Astrocyte of the cerebellum (primary cell): ENCODE measurements at places on chromosomes 7 and 10.
A peak's percentile ranks its signal among the peaks of the same experiment; 100 is the strongest.

DNA sequence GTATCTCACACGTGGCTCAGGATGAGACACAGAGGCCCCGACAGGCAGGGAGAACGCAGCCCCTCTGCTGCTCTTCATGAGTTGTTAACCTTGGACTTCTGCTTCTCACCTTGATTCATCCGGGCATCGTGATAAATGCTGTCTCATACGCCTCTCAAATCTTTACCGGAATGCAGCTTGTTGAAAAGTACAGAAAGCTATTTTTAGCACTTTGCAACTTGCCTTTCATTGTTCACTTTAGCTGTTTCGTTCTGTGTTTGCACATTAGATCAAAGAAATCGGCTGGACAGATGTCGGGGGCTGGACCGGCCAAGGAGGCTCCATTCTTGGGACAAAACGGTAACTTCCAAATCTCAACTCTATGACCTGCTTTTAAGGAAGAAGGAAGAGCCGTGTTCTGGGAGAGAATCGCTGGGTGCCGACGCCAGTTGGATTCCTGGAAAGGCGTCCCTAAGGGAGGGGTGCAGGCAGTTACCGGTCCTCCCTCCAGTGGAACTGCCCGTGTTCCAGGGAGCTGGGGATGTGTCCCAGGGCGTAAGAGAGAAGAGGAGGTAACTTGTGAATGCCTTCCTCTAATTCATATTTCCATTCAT, 49.3 kb downstream of the PFKP start:
- no peak for DNase-seq

DNA sequence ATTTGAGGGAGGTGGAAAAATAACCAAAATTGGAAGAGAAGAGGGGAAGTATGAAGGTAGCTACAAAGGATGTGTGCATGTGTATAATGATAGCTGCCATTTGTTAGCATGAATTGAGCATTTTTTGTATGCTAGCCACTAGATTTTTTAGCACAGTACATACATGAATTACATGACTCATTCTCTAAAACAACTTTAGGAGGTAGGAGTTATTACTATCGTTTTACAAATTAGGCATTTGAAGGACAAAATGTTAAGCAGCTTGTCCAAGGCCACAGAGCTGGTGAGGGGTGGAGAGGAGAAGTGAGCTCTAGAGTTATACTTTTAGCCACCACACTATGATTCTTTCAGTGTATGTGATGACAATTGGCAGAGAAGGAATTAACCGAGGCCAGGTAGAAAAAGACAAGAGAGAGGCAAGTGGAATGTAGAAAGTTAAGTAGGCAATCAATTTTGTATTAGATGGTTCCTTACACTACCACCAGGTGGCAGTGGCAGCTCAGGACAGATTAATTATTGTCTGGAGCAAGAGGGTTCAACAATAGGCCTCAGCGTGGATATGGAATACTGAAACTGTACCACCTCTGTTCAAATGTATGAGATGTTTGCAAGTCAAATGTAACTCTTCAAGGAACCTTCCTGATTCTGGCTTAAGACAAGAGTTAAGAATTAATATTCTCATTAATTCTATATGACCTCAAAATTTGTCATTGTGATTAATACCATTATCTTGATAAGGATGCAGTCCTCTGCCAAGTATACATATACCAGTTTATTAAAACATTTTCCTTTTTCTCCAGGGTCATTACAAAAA, 128.0 kb downstream of the MBL2 start:
- no peak for DNase-seq

- DNase-seq: no peak
Observed at GRCh38 chr10:86247588-86247987, 119.0 kb downstream of the GRID1 start.

DNA sequence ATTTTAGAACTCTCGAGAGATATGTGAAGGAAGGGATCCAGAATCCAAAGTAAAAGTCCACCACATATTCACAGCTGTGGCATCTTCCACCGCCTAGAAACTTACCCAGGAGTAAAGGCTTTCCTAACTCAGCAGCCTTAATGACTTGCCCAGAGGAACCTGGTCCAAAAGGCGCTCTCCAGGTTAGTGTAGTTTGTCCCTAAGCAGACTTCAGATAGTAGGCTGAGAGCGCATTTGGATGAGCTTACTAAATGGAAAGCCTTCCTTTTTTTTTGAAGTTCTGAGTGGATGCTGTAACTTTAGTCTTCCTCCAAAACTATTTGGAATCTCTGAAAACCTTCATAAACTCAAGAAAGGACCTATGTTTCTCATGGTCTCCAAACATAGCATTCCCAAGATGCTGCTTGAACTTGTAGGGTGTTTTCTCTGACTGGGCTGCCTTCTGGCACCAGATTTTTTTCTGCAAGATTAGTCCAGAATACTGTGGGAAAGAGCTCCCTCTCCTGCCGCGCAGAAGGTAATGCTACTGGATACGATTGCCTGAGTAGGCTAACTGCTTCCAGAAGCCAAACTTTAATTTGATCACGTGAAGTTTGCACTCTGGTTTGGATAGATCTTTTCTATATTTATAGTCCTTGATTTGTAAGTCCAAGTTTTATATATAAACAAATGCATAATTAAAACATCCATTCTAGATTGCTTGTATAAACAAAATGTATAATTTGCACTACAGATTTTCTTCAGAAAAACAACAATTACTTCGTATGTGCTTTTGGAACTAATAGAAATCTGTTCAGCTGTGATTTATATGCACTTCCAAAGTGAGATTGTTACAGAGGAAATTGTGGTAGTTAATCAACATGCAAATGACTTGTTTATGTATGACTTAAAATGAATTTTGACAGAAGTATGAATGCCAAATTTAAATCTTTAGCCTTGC, 19.6 kb upstream of the GPR37 start:
- DNase-seq: peak; percentile 63

DNA sequence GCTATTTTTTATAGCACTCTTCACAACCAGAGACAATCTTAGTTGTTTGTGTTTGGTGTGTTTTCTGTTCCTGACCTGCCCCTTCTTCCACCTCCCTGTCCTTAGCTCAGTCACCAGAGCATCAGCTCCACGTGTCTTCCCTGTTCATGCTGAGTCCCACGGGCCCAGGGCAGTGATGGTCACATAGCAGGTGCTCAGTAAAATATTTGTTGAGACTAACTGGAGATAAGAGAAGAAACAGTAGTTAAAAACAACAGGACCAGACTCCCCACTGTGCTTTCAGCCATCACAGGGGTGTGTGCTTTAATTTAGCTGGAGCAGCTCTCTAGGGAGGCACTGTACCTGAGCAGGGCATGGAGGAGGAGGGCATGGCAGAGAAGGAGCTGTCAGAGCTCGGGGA, 307.3 kb upstream of the ZNF32 start:
- DNase-seq: no peak

GRCh38 chr7:79782256-79782655, 328.8 kb upstream of the MAGI2 start:
- DNase-seq: no peak

DNA sequence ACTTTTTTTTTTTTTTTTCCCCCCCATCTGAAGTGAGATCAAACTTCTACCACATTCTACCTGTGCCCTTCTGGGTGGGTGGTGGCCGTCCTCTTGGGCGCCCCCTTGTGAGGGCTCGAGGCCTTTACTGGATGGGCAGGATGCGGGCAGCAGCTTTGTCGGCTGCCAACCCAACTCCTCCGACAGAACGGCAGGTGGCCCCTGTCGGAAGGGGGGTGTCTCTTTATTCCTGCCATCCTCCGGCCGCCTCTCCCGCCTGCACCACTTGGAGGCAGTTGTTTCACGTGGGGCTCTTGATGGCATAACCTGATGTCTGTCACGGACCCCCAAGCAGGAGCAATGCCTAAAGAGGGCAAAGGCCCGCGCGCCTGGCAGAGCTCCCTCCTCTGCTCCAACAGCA, 31.0 kb downstream of the AMZ1 start:
- no peak for DNase-seq

DNA sequence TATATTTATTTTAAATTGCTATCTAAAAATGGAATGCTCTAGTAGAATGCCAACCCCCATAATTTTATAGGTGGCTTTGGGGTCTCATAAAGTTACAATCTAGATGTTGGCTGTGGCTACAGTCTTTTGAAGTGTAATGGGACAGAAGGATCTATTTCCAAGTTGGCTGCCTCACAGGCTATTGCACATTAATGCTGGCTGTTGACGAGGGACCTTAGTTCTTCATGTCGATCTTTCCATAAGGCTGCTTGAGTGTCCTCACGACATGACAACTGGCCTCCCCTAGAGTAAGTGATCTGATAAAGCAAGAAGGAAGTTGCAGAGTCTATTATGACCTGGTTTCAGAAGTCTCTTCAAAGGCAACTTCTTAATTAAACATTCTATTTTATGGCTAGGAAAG, 36.3 kb downstream of the WDR11 start:
- DNase-seq: no peak

DNA sequence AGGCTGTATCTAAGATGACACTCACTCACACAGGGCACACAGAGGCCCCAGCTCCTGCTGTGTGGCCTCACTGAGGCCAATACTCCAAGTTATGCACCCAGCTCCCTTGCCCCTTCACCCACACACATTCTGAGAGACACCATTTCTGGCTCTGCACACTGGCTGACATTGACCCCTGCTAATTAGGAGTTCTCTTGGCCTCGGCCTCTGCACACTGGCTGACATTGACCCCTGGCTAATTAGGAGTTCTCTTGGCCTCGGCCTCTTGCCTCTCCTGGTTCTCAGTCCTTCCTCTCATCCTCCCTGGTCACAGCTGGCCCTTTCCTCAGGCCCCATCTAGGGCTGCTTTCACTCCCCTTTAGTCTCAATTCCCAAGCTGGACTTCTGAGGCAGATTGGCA, 97.3 kb downstream of the GRID1 start:
- DNase-seq: no peak

GRCh38 chr10:43128958-43129706, 9.1 kb upstream of the CSGALNACT2 start:
- peak; percentile 87 for DNase-seq

GRCh38 chr10:131726967-131727366, 173.8 kb upstream of the PPP2R2D start:
- no peak for DNase-seq

DNA sequence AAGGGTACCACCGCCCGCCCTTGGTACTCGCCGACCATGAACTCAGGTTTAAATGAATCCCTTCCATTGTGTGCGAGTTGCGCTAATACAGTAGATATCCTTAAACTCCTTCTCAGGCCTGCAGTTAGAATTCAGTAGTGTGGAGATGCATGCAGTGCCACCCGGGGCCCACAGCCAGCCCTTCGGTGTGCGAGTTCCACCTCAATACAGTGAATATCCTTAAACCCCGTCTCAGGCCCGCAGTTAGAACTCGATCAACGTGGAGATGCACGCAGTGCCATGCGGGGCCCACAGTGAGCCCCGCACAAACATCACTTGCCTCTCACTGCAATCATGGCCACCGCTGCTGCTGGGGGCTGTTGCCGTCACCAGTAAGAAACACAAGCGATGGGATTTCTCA, 261.9 kb downstream of the MAD1L1 start:
- DNase-seq: no peak

GRCh38 chr7:45068236-45069023, 20.3 kb downstream of the NACAD start:
- no peak for DNase-seq

DNA sequence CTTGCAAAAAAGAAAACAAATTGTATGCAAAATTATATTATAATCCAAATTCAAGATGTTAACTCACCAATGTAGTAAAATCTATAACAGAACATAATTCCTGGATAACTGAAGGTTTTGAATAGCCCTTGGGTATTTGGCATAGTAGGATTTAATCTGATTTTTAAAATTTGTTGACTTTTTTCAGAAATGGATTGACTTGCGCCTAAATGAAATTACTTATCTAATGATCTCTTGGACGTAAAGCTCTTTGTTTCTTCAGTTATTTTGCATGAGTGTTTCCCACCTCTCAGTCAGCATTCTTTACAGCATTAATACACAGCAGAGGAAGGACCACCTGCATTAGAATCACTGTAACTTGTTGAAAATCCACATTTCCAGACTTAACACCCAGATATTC, 169.6 kb downstream of the SEPTIN7 start:
- DNase-seq: no peak

GRCh38 chr10:44668336-44668735, 242.8 kb upstream of the TMEM72 start:
- no peak for DNase-seq

DNA sequence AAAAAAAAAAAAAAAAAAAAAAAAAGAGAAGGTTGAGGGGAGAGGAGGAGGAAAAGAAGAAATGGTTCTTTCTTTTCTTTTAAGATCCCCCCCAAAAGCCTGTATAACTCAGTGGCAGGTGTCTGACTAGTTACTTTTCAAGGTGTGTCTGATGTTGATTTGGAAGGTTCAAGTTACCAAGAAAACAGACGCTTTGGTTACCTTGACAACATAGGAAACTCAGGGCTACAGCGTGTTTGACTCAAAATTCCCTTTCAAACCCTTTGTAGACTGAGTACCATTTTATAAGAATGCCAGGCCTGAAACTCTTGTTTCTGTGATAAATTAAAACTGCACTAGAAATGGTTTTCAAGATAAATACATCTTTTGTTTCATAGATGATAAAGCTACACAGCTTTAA, 286.8 kb downstream of the SKIDA1 start:
- no peak for DNase-seq

GRCh38 chr10:22343731-22344130, 1.6 kb upstream of the SPAG6 start:
- no peak for DNase-seq

GRCh38 chr7:117014673-117015133, 61.4 kb downstream of the ST7 start:
- no peak for DNase-seq

- no peak for DNase-seq
Observed at GRCh38 chr10:10293041-10293440, 724.6 kb upstream of the CELF2 start.

- no peak for DNase-seq
Observed at GRCh38 chr7:38855867-38856266, 53.1 kb downstream of the VPS41 start.

DNA sequence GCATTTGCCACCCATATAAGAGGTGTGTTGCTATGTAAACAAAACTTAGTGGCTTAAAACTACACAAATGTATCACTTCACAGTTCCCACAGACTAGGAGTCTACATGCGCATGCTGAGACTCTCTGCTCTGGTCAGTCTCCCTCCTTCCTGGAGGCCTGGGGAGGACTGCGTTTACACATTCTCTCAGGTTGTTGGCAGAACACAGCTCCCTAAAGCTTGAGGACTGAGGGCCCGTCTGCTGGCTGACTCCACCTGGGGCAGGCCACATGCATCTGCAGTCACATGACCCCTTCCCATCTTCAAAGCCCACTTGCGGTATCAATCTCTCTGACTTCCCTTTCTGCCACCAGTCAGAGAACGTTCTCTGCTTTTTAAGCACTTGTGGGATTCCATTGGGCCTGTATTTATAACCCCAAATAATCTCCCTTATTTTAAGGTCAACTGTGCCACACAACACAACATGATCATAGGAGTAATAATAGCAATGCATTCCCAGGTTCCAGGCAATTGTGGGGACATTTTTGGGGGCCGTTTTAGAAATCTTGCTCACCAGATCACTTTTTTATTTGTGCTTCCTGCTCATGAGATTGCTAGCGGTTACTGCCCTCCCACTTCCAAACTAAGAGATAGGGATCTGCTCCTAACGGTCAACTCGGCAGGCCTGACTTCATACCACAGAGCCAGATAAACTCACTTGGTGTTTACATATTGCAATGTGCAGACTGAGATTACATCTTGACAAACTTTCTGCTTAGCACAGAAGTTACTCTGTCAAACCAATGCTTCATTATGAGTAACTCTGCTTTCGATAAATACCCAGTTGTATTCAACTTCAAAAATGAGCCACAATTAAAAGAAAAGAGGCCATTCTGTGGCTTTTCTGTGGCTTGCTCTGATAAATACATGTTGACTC, 96.3 kb downstream of the ALOX5 start:
- peak; percentile 11 for DNase-seq

GRCh38 chr7:45073786-45074527, 14.8 kb downstream of the NACAD start:
- no peak for DNase-seq

- DNase-seq: no peak
Observed at GRCh38 chr7:8157296-8157695, 104.7 kb downstream of the ICA1 start.
